Psoas muscle (tissue), 8 donors: ENCODE measurements at places on chromosomes 4 and X.

DNA sequence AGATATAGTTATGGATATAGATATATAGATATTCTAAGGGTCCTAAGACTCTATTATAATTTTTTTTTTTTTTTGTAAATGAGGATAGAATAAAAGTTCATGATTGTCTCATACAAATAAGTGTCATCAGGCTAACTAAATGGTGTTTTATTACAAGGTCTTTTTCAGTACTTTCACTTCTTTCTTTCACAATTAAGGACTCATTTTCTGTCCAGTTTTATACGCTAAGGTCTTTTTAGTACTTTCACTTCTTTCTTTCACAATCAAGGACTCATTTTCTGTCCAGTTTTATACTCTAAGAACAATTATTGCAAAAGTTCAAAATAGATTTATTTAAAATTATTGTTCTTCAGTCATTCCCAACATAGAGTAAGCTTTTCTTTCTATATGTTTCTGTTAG lies 32.7 kb downstream of the RUFY3 start:
- DNase-seq, result no peak

DNA sequence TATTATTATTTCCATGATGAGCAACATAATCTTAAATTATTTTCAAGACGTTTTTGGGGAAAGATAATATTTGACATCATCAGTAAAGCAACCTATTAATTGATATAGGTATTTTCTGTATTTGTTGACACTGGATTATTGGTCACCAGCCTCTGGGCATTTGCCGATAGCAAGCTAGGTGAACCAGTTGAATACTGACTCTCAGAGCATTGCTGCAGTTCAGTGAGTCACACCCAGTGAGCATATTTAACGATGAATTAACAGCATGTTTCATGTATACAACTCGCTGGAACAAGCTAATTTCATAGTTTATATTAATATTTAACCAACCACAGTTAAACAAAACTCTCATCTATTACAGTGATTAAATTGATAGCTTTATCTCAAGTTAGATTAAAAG lies 1006.0 kb upstream of the DIAPH2 start:
- DNase-seq, result no peak

DNA sequence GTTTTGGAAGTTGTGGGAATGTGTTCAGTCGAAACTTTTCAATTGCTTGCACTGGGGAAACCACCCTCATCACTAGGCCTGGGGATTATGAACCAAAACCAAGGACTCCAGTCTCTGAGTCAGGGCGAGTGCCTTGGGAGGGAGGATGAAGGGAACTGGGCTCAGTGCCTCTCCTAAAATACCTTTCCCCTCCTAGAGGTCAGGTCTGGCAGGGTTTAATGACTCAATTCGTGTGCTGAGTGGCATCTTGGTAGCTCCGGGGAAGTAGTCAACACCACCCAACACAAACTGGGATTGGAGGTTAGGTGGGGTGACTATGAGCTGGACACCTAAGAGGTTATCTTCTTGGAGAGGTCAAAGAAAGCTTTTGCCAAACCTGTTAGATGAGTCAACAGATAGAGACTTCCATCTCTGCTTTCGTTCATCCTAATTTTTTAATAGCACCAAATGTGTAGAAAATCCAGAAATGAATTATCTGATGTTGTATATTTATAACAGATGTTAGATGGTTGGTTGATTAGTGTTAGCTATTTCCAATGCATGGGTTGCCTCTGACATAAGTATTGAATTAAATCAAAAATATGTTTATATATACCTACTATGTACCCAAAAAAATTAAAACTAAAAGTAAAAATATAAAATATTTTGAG lies 202.8 kb downstream of the SHROOM3 start:
- no peak for DNase-seq

DNA sequence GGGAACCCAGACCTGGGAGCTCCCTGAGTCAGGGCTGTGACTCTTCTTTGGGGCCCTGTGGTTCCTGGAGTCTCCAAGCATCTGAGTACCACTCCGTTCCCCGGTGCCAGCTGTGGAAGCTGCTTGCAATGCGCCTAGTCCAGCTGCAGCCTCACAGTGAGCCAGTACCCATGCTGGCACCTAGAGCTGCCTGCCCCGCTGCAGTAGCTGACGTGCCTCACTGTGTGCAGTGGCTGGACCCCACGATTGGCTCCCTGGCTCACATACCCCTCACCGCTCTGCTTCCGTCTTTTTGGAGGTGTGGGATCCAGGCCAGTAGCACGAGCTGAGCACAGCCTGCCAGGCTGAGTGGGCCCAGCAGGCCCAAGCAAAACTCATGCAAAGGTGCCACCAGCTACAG lies 32.1 kb upstream of the PAGE1 start:
- no peak for DNase-seq

DNA sequence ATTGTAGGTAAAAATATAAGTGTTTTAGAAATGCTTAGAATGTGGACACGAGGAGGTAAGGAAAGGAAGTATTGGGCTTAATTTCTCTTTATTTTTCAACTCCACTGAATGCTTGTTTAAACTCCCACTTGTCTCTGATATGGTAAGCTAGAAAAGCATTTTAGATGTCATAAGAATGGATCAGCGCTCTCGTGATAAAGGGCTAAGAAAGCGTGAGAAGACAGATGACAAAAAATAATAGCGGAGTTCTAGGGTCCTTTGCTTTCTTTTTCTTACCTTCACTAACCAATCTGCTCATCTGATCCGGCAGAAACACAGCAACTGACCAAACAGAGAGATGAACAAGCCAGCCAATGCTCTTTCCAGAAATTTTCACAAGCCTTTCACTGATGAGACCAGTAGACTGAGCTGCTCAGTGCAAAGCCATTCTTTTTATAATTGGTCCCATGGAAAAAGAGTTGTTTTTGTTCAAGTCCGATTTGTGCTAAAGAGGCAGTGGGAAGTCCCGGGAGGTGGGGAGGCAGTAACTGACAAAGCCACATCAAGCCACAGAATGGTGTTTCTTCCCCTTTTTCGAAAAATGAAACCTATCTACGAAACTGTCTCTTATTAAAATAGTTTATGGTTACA lies at the start of gene TASL:
Gene TASL, minus strand, starts transcription at position 405 of the 630 bp plus-strand sequence. CDS start 17,411 bp downstream, outside the sequence.
- no peak for DNase-seq

DNA sequence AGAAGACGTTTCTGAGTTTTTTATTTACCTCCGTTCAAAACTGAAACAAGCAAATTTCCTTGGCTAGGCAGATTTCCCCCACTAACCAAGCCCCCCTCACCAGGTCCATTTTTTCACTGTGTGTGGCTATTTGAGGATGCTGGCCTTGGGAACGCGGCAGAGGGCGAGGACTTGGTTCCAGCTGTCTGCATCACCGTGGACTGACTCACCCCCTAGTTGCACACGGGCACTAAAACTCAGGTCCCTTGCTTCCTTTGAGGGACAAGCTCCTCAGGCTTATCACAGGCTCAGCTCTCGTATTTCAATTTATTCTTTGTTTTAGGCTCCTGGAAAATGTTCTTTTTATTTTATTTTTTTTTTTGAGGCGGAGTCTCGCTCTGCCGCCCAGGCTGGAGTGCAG lies 8.4 kb upstream of the MTNR1A start:
- no peak for DNase-seq

DNA sequence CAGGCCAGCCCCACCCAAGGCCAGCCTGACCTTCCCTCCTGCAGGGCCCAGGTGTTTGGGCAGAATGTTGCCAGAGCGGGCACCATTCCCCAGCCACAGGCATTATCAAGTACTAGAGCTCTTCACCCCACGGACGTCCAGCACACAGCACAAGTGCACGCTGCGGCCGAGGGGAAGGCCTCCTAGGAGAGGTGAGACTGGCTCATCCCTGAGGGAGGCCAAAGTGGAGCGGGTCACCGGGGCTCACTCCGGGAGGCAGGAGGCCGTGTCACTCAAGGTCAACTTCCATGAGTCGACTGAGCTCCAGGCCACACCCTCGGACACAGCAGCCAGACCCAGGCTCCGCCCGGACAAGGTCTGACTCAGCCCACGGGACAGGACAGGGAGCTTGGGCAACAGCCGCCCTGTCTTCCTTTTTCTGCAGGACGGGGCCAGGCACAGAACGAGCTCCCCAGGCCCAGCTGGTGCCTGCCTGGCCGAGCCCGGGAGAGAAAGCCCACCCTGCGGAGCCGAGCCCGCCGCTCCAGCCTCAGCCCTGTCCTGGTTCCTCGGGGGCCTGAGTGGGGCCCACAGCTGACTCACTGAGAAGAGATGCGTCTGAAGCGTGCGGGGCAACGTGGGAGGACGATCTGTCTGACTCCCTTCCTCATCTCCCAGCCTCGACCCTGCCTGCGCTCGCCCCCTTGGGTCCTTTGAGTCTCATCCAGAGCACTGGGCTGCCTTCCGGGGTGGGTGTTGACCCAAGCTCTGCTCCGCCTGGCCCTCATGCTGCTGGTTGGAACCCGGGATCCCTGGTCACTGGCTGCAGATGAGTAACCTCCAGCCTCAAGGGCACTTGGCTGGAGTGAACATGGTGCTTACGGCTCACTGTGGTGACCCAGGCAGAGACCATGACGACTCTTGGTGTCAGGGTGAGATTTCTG lies 1.6 kb downstream of the SLC49A3 start:
- DNase-seq, result peak; percentile 97

DNA sequence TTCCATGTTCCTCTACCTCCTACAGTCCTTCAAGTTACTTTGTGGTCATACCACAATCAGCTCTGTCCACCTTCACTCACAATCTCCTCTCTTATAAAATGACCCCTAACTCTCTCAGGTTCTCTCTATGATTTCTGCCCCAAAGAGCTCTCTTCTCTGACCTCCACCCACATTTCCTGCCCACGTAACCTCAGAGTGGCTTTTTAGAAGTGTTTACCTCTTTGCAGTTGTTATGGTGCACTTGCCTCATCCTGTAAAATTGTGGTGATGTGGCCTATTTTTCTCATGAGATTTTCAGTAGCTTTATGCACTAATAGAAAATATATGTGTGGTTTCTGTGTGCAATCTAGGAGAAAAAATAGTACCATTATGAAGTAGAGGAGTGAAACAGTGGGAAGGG lies 215.8 kb downstream of the PACRGL start:
- no peak for DNase-seq

GRCh38 chr4:117987464-117987863 lies 46.8 kb upstream of the NDST3 start:
- DNase-seq, result no peak

GRCh38 chr4:83657336-83657735 lies 121.4 kb downstream of the GPAT3 start:
- no peak for DNase-seq

GRCh38 chrX:115896362-115896761 lies 274.2 kb upstream of the AGTR2 start:
- peak; percentile 13 for DNase-seq

DNA sequence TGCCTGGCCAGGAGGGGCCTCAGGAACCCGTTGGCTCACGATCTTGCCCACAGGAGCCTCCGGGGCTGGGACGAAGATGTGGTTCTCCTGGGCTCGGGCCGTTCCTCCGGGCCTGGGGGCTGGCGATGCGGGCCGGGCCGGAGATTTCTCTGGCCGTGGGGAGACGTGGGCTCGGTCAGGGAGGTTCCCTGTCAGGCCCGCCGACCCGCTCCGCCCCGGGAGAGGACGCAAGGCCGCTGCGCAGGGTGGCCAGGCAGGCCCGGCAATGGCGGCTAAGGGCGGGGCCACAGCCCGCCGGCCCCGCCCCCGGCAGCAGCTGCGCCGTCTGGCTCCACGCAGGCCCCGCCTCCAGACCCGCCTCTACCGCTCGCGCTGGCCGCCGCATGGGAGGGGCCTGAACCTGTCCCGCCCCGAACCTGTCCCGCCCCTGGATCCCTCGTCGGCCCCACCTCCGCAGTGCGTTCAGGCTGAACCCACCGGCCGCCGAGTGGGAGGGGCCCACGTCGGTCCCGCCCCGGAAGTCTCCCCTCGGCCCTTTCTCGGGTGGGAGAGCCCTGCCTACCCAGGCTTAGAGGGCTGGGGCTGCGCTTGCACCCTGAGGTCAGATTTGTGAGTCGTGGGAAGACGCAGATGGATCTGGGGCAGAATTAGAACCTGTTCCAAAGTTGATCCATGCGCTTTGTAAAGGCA lies at the start of gene FAM3A:
Gene FAM3A, minus strand, starts transcription at position 267 of the 690 bp plus-strand sequence. CDS start 460 bp downstream, outside the sequence.
- peak; percentile 97 for DNase-seq

DNA sequence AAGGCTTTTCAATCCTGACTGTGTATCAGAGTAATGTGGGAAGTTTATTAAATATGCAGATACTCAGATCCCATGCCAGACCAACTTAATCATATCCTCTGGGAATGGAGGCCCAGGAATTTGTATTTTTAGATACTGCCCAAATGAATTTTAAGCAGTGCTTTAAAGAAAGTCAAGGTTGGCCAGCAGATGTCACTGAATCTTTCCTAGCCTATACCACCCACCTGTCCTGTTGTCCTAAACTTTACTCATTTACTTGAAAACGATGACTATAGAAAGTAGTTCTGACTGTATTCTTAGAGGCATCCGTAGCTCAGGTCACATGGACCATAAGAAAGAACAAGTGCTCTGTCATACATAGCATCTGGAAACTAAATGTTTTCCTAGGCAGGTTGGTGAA lies 79.9 kb downstream of the AMOT start:
- no peak for DNase-seq

DNA sequence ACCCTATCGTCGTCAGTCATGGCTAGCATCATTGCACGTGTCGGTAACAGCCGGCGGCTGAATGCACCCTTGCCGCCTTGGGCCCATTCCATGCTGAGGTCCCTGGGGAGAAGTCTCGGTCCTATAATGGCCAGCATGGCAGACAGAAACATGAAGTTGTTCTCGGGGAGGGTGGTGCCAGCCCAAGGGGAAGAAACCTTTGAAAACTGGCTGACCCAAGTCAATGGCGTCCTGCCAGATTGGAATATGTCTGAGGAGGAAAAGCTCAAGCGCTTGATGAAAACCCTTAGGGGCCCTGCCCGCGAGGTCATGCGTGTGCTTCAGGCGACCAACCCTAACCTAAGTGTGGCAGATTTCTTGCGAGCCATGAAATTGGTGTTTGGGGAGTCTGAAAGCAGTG lies 1.6 kb downstream of the ZCCHC12 start:
- DNase-seq, result no peak

- no peak for DNase-seq
Measured at GRCh38 chr4:22130741-22131140, 182.2 kb upstream of the KCNIP4 start.

GRCh38 chr4:119604266-119604665 lies 24.3 kb downstream of the PDE5A start:
- DNase-seq, result no peak
